ENCODE measurements at places on chromosomes 11 and 22.

- peaks cover 8% of the 10 kb centered on the region for H3K27me3 ChIP-seq
- peaks cover 55% of the 10 kb centered on the region for H3K4me1 ChIP-seq
- H3K27ac ChIP-seq: no peak overlapping the region
- DNase-seq: no peak
Measured at GRCh38 chr11:34305193-34305592, 52.6 kb downstream of the ABTB2 start.

- DNase-seq: no peak
- peaks cover 16% of the 10 kb centered on the region for H3K36me3 ChIP-seq
- no peak overlapping the region for H3K4me3 ChIP-seq
- no peaks in the 10 kb centered on the region for H3K27me3 ChIP-seq
Measured at GRCh38 chr22:34437140-34437539, 516.9 kb upstream of the LARGE1 start.

GRCh38 chr22:27783436-27784119, 18.0 kb downstream of the MN1 start:
- H3K36me3 ChIP-seq: no peaks in the 10 kb centered on the region
- H3K4me1 ChIP-seq: peaks cover 10% of the 10 kb centered on the region
- H3K4me3 ChIP-seq: no peak overlapping the region
- no peak for DNase-seq
- peaks cover 20% of the 10 kb centered on the region for H3K27me3 ChIP-seq
- H3K27ac ChIP-seq: no peak overlapping the region

GRCh38 chr22:18947905-18948304, 11.8 kb upstream of the PRODH start:
- no peaks in the 10 kb centered on the region for H3K4me1 ChIP-seq
- no peak overlapping the region for H3K4me3 ChIP-seq
- H3K36me3 ChIP-seq: no peaks in the 10 kb centered on the region
- no peak for DNase-seq
- peaks cover 29% of the 10 kb centered on the region for H3K27me3 ChIP-seq

GRCh38 chr11:7077101-7077500, 11.7 kb upstream of the RBMXL2 start:
- no peaks in the 10 kb centered on the region for H3K4me1 ChIP-seq
- H3K4me3 ChIP-seq: no peak overlapping the region
- H3K36me3 ChIP-seq: no peaks in the 10 kb centered on the region
- H3K27ac ChIP-seq: no peak overlapping the region

DNA sequence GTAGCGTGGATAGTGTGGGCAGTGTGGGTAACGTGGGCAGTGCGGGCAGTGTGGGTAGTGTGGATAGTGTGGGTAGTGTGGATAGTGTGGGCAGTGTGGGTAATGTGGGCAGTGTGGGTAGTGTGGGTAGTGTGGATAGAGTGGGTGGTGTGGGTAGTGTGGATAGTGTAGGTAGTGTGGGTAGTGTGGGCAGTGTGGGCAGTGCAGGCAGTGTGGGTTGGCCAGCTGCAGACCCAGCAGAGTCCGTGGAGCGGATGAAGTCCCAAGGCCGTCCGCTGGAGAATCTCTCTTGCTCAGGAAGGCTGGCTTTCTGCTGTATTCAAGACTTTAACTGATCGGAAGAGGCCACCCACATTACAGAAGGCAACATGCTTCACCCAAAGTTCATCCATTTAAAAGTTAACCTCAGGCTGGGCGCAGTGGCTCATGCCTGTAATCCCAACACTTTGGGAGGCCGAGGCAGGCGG, 26.1 kb upstream of the KRTAP5-6 start:
- H3K27me3 ChIP-seq: peaks cover 52% of the 10 kb centered on the region
- H3K4me1 ChIP-seq: no peaks in the 10 kb centered on the region
- H3K27ac ChIP-seq: no peak overlapping the region
- no peak for DNase-seq
- no peaks in the 10 kb centered on the region for H3K36me3 ChIP-seq
- H3K4me3 ChIP-seq: no peak overlapping the region

GRCh38 chr11:44960200-44960845, 9.6 kb upstream of the TP53I11 start:
- peaks cover 5% of the 10 kb centered on the region for H3K4me1 ChIP-seq
- peaks cover 29% of the 10 kb centered on the region for H3K27me3 ChIP-seq
- H3K4me3 ChIP-seq: no peak overlapping the region
- no peak for DNase-seq
- H3K27ac ChIP-seq: no peak overlapping the region
- H3K36me3 ChIP-seq: no peaks in the 10 kb centered on the region
